Spleen (tissue), 13 donors: ENCODE measurements at places on chromosomes 16 and 17. TPM values are rescaled to one million over a fixed set of nuclear protein-coding genes. Genes with fewer than 3 reads are reported as not detected.
A peak's percentile ranks its signal among the peaks of the same experiment; 100 is the strongest.

DNA sequence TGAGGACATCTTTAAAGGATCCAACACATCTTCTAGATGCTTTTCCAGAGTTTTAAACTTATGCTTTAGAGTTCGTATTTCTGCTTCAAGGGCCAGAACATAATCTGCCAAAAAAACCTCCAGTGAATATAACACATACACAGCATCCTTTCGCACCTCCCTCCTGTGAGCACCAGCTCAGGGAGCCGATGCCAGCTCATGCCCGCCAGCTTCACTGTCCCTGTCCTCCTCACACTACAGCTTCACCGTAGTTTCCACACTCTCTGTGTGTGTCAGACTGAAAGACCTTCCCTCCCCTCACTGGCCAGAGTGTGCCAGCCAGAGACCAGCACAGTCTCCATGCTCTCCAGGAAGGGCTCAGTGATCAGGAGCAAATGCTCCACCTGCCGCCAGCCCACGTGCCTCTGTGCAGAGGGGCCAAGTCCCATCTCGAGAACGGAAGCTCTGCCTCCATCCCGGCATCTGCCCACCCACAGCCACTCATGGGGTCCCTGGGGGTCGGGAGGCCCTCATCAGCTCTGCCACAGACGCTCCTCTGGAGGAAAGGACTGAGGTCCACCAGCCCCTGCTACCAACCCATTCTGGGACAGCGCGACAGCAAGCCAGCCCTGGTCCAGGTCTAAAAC is 40.8 kb downstream of the CCDC57 start:
- H3K4me1 ChIP-seq, result no peaks in the 10 kb centered on the region
- DNase-seq, result peak; percentile 33
- H3K36me3 ChIP-seq, result peaks cover 22% of the 10 kb centered on the region
- no peaks in the 10 kb centered on the region for H3K27me3 ChIP-seq
- no peak overlapping the region for H3K4me3 ChIP-seq

DNA sequence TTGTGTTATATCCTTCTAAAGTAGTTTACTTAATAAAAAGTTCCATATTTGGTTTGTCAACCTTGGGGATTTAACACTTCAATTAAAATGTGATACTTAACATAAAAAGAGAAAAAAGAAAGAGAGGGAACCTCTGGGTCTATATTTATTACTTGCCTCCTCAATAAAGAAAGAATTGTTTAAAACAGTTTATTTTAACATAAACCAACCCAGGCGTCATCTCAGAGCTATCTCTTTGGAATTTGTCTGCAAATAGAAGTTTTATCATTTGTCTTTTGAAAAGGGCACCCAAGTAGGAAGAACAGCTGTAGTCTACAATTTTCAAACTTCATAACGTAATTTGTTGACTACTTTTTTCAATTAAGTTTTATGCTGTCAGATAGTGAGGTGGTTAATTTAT is 364.1 kb downstream of the KCNJ2 start:
- no peak overlapping the region for H3K4me3 ChIP-seq
- H3K27ac ChIP-seq, result no peak overlapping the region
- H3K27me3 ChIP-seq, result no peaks in the 10 kb centered on the region
- no peaks in the 10 kb centered on the region for H3K36me3 ChIP-seq
- no peak for DNase-seq
- H3K4me1 ChIP-seq, result no peaks in the 10 kb centered on the region

- no peak overlapping the region for H3K4me3 ChIP-seq
- H3K4me1 ChIP-seq, result peaks cover 43% of the 10 kb centered on the region
- no peak overlapping the region for H3K27ac ChIP-seq
- H3K36me3 ChIP-seq, result no peaks in the 10 kb centered on the region
- no peak for DNase-seq
- H3K27me3 ChIP-seq, result no peaks in the 10 kb centered on the region
These were observed 35.3 kb downstream of the SOCS3 start for GRCh38 chr17:78324391-78325075.

DNA sequence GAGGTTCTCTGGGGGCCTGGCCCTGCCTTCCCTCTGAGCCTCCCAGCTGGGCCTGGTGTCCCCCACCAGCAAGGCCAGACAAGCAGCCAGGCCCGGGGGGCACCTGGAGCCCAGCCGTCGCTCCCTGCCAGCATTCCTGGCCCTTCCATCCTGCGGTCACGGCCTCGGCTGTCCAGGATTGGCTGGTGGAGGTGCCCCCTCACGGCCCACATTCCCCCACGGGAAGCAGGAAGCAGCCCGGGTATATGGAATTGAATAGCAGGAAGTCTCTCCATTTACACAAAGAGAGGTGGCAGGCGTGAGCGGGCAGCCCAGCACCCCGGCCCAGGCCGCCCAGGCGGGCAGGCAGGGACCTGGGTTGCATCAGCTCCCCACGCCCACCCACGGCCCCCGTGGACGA is 14.5 kb downstream of the TRAF7 start:
- DNase-seq, result peak; percentile 88
- H3K27ac ChIP-seq, result peak overlapping the region; percentile 78
- peaks cover 67% of the 10 kb centered on the region for H3K4me1 ChIP-seq

DNA sequence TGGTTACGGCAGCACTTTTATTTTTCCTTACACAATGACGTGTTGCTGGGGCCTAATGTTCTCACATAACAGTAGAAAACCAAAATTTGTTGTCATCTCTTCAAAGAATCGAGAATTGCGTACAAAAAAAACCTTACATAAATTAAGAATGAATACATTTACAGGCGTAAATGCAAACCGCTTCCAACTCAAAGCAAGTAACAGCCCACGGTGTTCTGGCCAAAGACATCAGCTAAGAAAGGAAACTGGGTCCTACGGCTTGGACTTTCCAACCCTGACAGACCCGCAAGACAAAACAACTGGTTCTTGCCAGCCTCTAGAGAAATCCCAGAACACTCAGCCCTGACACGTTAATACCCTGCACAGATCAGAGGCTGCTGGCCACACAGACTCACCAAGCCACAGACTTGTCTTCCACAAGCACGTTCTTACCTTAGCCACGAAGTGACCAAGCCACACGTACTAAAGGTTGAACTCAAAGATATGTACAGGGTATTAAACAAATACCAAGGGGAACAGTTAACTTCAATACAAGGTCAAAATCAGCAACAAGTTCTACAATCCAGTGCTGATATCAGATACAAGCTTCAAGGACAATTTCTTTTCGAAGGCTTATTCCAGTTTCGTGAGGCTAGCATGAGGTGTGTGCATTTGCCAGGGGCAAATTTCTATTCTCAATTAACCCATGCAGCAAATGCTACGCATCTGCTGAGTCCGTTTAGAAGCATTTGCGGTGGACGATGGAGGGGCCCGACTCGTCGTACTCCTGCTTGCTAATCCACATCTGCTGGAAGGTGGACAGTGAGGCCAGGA is 2.4 kb downstream of the ACTG1 start:
- peak overlapping the region; percentile 94 for H3K4me3 ChIP-seq
- peaks cover 38% of the 10 kb centered on the region for H3K36me3 ChIP-seq
- peaks cover 59% of the 10 kb centered on the region for H3K4me1 ChIP-seq
- no peaks in the 10 kb centered on the region for H3K27me3 ChIP-seq

- no peaks in the 10 kb centered on the region for H3K4me1 ChIP-seq
- no peak for DNase-seq
- no peaks in the 10 kb centered on the region for H3K27me3 ChIP-seq
- no peak overlapping the region for H3K27ac ChIP-seq
- no peaks in the 10 kb centered on the region for H3K36me3 ChIP-seq
These were observed 100.8 kb downstream of the ADCY9 start for GRCh38 chr16:4015275-4016004.

DNA sequence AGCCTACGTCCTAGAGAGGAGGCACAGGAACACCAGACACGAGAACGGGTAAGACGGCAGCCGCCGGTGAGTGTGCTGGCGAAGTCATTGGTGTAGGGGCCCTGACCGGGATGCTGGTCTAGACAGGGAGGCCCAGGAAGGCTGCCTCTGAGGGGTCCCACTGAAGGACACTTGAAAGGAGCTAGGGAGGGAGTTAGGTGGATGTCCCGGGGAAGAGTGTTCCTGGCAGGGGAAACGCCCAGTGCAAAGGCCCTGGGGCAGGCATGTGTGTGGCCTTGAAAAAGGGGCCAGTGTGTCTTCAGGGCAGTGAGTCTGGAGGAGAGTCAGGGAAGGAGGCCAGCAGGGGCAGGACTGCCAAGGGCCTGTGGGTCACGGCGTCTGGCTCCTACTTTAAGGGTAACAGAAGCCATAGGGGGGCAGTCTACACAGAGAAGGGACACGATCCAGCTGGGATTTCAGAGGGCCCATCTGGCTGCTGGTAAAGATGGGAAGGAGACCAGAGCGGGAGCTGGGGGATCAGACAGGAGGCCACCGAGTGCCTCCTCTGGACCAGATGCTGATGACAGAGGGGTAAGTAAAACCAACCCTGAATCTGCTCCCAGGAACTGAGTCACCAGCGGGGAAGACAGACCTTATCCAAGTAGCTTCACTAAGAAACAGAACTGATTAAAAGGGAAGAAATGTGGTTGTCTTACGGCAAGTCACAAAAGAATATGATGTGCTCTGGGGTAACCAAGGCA is 115.9 kb downstream of the LITAF start:
- no peaks in the 10 kb centered on the region for H3K4me1 ChIP-seq
- DNase-seq, result no peak
- no peak overlapping the region for H3K4me3 ChIP-seq

DNA sequence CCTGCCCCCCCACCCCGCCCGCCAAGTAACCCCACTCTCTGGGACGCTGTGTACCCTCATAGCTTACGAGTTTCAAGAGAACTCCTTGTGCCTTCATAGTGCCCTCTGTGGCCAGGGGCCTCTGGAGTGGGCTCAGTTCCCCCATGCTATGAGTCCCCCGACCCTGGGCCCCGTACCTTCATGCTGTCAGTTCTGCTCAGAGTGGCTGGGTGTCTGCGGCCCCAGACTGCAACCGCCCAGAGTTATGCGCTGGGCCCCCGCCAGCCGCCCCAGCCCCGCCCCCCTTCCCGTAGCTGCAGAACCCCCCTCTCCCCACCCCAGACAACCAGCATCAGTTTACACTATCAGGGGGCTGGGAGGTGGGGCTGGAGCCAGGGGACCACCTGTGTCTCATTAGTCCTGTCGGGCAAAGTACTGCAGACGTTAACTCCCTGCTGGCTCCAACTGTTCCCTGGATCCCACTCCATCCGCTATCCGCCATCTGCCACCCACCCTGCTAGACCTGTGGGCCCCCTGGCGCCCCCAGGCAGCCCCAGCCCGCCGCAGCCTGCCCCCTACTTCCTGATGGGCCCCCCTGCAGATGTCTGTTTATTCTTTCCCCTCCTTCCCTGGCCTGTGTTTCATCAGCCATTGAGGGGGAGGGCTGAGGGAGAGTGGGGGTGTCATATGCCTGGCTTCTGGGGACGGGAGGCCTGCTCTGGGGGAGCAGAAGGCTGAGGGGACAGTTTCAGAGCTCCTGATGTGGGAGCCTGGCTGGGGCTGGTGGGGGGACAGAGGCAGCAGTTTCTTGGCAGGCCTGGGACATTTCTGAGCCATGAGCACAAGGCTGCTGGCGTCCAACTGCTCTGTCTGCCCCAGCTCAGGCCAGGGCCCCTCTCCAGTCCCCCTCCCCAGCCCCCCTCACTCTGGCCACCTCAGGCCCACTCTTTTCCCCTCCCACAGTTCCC is at the start of gene MFAP4:
Gene MFAP4 (minus strand): TSS at position 217 of the 947 bp plus-strand sequence. CDS start 35 bp downstream, at position 182.
- H3K27me3 ChIP-seq, result no peaks in the 10 kb centered on the region
- peaks cover 40% of the 10 kb centered on the region for H3K36me3 ChIP-seq
- peaks cover 60% of the 10 kb centered on the region for H3K4me1 ChIP-seq
- DNase-seq, result peak; percentile 64
- H3K4me3 ChIP-seq, result no peak within 1 kb of the TSS
- peak within 1 kb of the TSS; percentile 77 for H3K27ac ChIP-seq

GRCh38 chr17:71764505-71764904 is 356.3 kb upstream of the SOX9 start:
- H3K27me3 ChIP-seq, result no peaks in the 10 kb centered on the region
- no peaks in the 10 kb centered on the region for H3K4me1 ChIP-seq
- H3K36me3 ChIP-seq, result no peaks in the 10 kb centered on the region
- no peak for DNase-seq

DNA sequence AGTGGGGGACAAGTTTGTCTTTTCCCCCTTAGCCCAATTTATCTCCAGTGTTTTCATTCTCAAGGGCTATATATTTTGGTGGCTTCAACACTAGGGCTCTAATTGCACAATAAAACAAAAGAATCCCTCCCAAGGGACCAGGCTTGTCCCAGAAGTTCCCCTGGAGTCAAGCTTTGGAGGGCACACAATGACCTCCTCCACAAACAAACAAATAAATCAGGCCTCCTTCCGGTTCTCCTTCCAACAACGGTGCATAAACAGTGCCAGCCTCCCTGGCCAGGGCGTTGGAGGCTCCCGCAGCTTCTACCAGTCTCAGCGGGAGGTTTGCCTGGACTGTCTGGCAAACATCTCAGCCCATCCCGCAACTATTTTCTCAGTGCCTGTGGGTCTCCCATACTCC is 188.0 kb upstream of the FOXF1 start:
- H3K4me1 ChIP-seq, result no peaks in the 10 kb centered on the region
- DNase-seq, result no peak
- no peak overlapping the region for H3K4me3 ChIP-seq
- H3K27ac ChIP-seq, result no peak overlapping the region
- H3K36me3 ChIP-seq, result no peaks in the 10 kb centered on the region

DNA sequence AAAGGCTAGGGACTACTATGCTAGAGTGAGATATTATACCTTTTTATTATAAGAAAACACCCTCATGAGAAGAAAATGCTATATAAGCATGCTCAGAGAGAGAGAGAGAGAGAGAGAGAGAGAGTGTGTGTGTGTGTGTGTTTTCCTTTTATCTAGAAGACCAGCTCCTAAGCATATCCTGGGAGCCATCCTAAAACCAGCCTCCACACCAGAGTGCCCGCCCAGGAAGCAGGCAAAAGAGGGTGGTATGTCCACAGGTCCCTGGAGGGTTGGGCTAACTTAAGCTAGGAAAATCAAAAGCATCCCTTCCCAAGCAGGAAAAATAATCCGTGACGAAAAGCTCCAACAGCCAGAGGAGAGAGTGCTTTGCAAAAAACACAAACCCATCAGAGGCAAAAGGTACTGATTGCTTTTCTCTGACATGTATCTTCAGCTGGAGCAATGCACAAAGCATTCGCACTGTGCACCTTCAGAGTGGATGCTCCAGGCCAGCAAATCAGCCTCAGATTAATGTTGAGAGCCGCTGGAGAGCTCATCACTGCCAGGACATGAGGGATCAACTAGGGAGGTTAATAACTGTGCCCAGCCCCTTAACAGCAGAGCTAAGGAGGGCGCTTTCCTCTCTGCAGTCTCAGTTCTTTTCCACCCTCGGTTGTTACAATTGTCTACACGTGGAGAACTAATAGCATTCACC is 125.1 kb downstream of the SLC39A11 start:
- no peak overlapping the region for H3K27ac ChIP-seq
- no peak overlapping the region for H3K4me3 ChIP-seq
- H3K27me3 ChIP-seq, result no peaks in the 10 kb centered on the region
- H3K4me1 ChIP-seq, result peaks cover 6% of the 10 kb centered on the region
- no peak for DNase-seq

DNA sequence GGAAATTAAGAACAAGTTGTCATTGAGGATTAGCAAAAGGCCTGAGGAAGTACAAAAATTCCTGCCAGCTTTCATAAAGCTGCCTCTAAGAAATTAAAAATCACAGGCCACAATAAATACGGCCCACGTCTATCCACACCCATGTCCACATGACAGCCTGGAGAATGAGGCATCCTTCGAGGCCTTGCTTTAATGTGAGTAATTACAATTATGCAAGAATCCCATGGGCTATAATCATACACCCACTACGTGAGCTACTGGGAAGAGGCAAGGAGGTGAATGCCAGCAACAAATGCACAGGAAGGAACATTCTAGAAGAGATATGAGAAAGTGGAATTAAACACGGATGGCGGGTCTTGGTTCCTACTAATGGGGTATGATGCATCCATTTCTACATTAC is 65.4 kb upstream of the ZFHX3 start:
- no peaks in the 10 kb centered on the region for H3K27me3 ChIP-seq
- H3K27ac ChIP-seq, result no peak overlapping the region
- no peaks in the 10 kb centered on the region for H3K4me1 ChIP-seq
- H3K36me3 ChIP-seq, result no peaks in the 10 kb centered on the region
- no peak for DNase-seq

MPV17L gene
- 5.8 TPM for total RNA-seq

CEP131 gene
- 8.5 TPM for total RNA-seq

RHOT2 gene
- 131 TPM for total RNA-seq

ZDHHC1 gene
- 20.6 TPM for total RNA-seq

CNGB1 gene
- total RNA-seq, result not detected
